ENCODE measurements at places on chromosomes 2 and 18.

DNA sequence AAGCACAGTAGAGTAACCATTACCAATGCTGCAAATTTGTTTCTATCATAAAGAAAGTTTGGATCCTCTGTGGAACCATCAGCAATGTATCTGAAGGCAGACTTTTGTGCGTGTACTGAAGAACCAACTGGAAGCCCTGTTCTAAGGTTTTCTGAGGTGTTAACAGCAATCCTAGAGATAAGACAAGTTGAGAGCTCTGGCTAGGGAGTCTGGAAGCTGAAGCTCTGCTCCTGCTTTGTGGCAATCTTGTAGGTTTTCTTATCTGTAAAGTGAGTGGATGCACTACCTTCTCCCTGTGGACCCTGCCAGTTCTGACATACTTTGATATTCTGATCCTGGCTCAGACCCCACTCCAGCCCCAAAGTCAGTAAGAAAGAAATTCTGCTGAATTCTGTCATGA lies 171.2 kb upstream of the SLC14A2 start:
- DNase-seq = no peak

- no peak for DNase-seq
Measured at GRCh38 chr2:187509667-187510417, 44.4 kb downstream of the TFPI start.

- DNase-seq = no peak
Measured at GRCh38 chr2:121519732-121520640, 10.7 kb upstream of the RNU4ATAC start.

- peak; percentile 63 for DNase-seq
Measured at GRCh38 chr2:40450066-40450795, 1.7 kb downstream of the SLC8A1 start.

GRCh38 chr2:58767828-58768714 lies 526.9 kb upstream of the FANCL start:
- no peak for DNase-seq

DNA sequence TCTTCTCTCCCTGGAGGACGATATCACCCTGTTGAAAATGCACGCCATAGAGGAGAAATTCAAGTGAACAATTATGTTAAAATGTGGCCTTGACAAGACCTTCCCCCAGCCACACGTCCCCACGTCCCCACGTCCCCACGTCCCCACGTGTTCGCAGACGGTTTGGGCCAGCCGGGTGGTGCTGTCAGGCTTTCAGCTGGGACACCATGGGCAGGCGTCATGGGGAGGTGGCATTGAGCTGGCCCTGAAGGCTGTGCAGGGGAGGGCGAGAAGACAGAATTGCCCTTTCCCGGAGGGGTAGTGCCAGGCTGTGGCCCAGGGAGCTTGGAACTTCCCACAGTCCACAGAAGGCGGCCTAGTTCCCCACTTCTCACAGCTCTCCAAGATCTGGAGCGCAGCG lies 240.7 kb upstream of the RAB6C start:
- no peak for DNase-seq

- DNase-seq = no peak
Measured at GRCh38 chr2:8629402-8629801, 52.5 kb upstream of the ID2 start.

DNA sequence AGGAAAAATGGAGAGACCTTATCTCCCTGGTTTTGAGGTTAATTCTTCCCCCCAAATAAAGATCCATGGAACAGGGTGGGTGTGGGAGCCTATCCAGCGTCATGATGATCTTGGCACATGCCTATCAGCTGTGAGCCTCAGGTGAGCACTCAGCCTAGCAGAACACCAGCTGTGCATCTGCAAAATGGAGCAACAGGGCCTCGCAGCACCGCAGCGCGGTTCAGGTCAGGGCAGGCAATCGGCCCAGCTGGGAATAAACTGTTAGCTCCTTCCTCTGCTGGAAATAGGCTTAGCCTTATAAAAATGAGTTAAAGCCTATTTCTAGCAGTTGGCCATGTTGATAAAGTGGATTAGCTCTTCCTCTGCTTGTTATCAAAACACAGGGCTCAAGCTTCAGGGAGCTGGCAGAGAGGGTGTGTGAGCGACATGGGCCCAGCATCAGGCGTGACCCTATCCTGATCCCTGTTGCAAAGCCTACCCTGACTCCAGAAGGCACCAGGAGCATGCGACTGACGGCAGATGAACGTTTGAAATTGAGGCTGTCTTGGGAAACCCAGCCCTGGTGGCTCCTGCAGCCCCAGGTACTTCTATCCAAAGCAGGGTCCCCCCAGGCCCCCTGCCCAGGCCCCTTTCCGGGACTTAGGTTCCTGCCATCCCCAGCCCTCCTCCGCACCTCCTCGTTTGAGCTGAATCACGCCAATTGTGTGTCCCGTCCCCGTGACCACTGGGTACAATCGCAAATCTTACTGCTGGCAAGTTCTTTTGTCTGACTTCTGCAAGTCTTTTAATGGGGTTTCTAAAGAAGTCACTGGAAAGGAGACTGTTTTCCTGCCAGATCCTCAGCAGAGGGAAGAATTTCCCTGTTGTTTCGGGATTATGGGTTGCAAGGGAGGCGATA lies 35.4 kb downstream of the ARHGEF4 start:
- no peak for DNase-seq

DNA sequence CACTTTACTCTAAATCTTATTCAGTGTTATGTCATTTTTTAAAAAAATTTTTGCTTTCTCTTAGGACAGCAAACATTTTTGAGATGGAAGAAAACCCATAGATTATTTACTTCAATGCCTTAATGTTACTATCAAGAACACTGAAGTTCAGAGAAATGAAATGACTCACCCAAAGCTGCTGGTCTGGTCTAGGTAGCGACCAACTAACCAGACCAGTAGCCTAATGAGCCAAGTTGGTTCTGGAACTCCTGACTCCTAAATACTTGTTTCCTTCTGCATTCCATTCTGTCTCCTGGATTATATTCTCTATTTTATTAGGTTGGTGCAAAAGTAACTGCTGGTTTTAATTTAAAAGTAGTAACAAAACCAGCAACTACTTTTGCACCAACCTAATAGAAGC lies 35.4 kb downstream of the SLC8A1 start:
- no peak for DNase-seq

Measured in suppressor macrophage (primary cell).